ENCODE measurements at places on chromosomes 7 and 10.

DNA sequence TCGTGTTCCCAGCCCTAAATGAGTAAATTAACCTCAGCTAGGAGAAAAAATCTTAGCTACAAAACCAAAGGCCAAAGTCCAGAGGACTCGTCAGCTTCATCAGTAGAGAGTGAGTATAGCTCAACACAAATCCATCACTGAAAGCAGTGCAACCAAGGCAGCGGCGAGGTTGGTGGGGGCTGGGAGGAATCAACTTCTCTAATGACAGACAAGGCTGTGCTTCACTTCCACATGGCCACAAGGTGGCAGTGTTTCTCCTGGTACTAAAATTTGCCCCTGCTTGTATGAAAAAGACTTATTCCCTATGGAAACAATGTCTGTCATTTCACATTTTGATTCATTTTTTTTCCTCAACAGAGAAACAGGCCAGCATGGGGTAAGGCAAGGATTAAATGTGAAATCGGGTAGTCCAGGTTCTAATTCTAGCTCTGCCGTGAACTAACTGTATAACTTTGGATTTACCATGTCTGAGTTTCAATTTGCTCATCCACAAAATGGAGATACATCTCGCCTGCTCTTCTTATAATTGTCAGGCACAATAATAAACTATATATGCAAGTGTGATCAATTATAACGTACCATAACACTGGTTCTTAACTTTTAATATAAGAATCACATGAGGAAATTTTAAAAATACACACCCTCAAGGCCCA, 39.3 kb downstream of the FAS start:
- peak; percentile 81 for DNase-seq

DNA sequence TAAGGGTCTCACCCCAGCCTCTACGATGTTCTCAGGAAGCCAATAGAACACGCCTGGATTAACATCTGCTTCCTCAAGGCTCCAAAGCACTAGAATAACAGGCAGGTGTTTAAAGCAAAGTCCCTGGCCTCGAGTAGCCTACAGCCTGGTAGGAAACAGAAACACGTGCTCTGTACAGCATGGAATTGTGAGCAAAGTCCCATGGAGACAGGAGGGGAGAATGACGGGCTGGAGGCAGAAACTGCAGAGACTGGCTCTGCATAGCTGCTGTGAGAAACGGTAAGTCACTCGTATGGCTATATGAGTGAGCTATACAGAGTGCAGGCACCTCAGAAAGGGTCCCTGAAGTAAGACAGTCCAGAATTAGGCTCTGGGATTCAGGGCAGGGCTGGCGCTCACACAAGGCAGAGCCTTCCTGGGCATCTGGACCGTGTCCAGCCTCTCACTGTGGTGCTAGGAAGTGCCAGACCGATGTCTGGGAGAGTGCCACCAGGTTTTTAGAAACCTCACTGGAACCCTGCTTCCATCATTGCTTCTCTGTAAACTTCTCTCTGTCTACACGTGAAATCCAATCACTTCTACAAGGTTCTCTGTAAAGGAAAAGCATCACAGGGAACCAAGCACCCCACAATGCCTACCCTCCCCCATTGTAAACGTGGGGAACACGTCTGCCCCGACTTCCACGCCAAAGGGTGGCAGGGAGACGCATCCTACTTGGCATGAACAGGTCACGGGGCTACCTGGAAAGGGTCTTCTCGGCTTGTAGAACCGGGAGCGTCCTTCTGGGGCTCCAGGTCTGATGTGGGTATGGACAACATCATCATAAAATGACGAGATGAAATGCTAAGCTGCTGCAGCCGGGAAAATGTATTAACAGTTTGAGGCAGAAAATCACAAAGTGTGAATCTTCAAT, 38.8 kb upstream of the SHH start:
- DNase-seq, result no peak

- no peak for DNase-seq
These were observed 17.7 kb downstream of the GIMAP5 start for GRCh38 chr7:150754951-150755350.

GRCh38 chr7:151694828-151695580, 175.3 kb upstream of the RHEB start:
- no peak for DNase-seq

DNA sequence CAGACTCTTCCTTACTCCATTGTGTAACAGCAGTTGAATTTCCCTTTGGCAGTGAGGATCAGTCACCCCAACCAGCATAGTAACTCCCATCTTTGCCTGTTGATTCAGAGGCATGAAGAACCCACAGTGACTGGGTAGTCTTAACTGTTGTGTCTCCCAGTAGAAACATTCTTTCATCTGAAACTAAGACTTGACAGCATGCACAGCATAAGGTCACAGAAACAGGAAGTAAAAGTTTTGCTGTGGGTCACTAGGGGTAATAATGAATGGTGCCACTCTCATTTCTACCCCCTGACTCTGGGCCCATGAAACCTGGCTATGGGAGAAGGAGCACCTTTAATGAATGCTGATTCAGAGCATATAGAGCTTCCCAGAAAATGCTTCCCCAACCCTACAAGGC, 8.3 kb upstream of the FRMPD2 start:
- DNase-seq, result no peak

DNA sequence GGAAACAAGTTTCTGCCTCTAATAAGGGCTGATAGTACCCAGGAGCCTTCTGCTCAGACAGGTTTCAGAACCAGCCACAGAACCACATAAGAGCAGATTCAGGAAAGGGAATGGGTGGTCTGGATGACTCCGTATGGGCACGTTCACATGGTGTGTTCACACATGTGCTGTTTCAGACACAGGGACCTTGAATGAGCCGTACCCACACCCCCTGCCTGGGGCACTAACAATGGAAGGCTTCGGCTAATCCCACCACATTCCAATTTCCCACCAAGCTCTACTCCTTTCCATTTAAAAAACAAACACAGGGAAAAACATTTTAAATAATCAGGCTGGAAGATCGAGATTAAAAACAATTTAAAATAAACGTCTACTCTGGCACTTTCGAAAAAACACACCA, 217.3 kb downstream of the GRID1 start:
- no peak for DNase-seq

GRCh38 chr7:48109848-48110663, 21.0 kb downstream of the UPP1 start:
- DNase-seq, result peak; percentile 94

DNA sequence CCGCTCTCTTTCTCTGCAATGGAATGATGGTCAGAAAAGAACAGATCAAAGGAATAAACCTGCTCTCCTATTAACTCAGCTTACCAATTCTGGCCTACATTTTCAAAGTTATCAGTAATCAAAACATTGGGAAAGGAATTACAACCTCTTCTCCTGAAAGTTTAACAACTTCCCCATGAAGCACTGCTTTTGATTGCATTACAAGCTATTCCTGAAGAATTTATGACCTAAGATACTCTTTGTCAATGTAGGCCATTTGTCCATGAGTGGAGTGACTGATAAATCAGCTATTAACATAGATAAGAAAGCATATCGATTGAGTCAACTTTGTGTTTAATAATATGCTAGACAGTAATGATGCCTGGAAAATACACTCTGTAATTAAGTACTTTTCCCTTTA, 271.7 kb upstream of the C7orf33 start:
- DNase-seq, result no peak

GRCh38 chr7:100413346-100413745, 15.2 kb downstream of the ZCWPW1 start:
- no peak for DNase-seq

GRCh38 chr7:27130540-27131389, at the start of gene HOXA4:
TSS of gene HOXA4 (minus strand) at chr7:27130757. CDS start at chr7:27130733, 24 bp downstream.
- DNase-seq, result peak; percentile 62

GRCh38 chr7:191105-191980, 1.0 kb upstream of the FAM20C start:
- peak; percentile 25 for DNase-seq

GRCh38 chr10:14185316-14186045, 145.2 kb downstream of the FRMD4A start:
- DNase-seq, result peak; percentile 72

DNA sequence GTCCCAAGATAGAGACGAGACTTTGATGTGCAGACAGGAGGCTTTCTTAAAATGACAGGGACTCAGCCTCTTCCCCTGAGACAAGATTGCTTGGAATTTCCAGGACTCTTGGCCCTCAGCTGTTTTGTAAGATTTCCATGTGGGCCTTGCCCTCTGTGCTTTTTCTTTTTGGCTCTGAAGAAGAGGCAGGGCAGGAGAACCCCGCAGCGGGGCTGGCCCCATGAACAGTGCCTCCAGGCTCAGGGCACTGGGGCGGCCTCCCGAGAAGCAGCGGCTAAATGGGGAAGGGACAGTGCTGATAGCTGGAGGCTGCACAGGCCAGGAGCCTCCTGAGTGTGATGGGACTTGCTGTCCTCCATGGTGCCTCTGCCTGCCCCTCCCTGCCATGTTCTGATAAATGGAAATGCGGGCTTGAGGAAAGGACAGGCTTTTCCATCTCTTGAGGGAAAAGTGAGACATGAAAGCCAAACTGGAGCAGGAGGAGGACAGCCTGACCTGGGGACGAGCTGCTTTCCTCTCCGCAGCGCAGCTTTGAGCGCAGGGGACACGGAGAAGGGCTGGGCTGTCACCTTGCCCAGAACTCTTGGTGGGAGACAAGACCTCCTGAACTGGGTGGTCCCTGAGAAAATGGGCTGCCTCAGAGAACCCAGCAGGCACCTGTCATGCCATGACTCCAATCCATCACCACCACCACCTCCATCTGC, 12.1 kb downstream of the SAP25 start:
- no peak for DNase-seq

DNA sequence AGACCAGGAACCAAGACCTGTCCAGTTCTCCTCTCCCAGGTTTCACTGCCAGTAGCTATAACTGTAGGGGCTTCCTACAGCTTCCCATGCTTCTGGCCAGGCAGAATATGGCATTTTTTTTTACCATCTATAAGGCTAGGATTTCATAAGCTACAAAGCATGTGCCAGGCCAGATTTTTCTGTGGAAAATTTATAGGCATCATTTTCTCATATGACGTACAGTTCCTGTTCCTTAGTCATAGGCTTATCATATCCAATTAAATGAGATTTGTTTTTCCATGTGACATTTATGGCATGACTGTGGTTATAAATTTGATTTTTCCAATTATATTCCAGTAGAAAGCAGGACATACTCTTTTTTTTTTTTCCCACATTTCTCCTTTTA, 208.6 kb upstream of the NPY start:
- DNase-seq, result no peak

DNA sequence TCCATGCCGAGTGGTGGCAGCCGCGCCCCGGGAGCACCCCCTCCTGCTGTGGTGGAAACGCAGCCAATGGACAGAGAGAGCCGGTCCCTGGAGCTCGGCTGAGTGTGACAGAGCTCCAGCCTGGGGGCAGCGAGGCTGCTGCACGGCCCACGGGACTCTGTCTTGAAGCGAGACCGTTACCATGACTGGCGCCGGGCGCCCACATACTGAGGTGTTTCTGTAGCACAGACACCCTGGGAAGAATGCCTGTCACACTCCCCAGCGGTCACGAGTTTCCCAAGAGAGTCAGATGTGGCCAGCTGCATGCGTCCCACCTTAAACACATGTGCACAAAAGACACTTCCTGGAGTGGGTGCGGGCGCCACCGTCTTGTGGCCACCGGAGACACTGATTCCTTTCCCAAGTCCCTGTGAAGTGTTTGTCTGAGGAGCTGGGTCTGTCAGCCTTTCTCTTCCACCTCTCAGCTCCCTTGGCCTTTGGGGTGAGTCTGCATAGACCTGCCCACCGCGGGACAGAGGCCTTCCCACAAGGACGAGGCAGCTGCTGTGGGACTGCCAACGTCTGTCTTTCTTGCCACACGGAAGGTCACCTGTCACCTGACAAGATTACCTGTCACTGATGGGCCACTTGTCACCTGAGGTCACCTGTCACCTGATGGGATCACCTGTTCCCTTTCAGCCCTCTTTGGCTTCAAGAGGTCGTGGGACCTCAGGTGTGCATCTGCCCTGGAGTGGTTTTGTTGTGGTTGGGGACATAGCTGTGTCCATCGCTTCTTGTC, 94.6 kb downstream of the DNAJB6 start:
- DNase-seq, result no peak

GRCh38 chr10:86304436-86304835, 62.2 kb downstream of the GRID1 start:
- no peak for DNase-seq

- DNase-seq, result peak; percentile 66
These were observed 8.8 kb upstream of the INTS1 start for GRCh38 chr7:1512781-1513656.

- DNase-seq, result peak; percentile 88
These were observed 99.1 kb upstream of the PDGFA start for GRCh38 chr7:618539-619367.

DNA sequence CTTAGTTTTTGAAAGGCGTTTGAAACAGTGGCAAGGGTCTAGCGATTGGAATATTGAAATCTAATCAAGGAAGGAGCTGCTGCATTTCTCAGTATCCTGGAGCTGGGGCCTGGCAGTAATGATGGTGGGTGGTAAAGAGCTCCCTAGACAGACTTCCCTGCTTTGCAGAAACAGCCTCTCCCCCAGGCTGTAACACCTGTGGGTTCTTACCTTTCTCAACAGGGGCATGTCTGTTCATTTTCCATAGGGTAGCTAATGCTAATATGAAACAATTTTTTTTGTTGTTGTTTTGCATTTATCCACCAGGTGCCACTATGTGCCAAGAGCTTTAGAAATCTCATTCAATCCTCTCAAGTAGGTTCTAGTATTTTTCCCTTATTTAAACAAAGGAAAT, 345.5 kb downstream of the REEP3 start:
- no peak for DNase-seq

DNA sequence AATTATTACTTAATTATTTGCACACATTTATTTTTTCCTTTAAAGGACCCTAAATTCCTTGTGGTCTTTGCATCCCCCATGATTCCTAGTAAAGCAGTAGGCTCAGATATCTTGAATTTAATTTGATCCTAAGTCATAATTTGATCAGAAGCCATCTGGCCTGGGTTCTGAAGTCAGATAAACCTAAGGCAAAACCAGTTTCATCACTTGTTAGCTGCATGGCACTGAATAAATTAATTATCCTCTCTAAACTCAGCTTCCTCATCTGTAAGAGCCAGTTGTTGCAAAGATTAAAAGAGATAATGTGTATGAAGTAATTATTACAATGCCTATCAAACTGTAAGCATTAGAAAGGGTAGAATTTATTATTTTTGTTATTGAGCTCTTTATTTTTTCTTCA, 293.1 kb downstream of the GRM8 start:
- no peak for DNase-seq

DNA sequence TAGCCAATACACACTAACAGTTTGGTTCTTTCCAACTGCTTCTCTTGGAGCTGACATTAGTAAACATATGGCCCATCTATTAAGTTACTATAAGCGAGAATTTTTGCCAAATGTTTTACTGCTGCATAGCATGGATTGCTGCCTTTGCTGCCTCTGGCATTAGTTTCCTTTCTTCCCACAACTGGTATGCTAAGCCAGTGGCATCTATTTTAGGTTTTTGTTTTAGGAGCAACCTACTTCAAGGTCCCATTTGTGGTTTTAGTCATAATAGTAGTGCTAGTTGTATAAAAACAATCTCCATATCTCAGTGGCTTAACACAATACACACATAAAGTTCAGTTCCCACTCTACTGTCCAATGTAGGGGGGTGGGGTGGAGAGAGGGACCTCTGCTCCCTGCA, 25.9 kb upstream of the PANK1 start:
- DNase-seq, result no peak

Measured in activated naive CD4-positive, alpha-beta T cell treated with anti-CD3 and anti-CD28 coated beads, Interleukin-2, amount 10 ng/mL, durations not matched to agents 7 days and 5 days (primary cell).